B cell (primary cell): ENCODE measurements at places on chromosomes 12 and 14. TPM values are rescaled to one million over a fixed set of nuclear protein-coding genes. Genes with fewer than 3 reads are reported as not detected.

The RFX4 gene
- not detected in 2 replicates for total RNA-seq

The LALBA gene
- not detected in 2 replicates for total RNA-seq

The FOXM1 gene
- 0.51 and 0.84 TPM in 2 replicates for total RNA-seq

The CMA1 gene
- not detected in 2 replicates for total RNA-seq
